ENCODE measurements at places on chromosomes 2 and 18.

DNA sequence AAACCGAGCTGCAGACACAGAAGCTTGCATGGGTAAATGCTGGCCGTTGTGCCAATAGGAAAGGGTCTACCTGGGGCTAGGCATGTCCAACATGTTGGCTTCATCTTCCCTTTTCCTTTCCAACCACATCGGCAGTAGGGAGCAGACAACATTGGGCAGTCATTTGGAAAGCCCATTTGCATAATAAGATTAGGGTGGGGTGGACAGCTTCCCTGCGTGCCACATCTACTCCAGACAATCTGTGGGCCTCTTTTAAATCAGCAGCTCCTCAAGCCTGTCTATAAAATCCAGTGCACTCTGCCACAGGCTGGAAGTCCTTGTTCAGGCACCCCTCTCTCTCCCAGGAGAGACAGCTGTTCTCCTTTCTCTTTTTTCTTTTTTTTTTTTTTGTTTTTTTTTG, 203.6 kb upstream of the KYNU start:
- DNase-seq = no peak

DNA sequence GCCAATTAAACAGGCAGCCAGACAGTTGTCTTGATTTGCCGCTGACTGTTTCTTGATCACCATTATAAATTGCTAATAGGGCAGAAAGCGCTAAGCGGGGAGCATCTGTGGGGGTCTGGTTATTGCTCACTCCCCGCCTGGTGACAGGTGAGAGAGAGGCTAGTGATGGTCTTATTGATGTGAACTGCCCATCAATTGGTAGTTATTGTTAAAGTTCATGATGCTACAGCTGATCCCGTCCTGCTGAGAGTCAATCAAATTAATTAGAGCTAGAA, 148.5 kb downstream of the LNPK start:
- DNase-seq = no peak

GRCh38 chr2:232061265-232061664, 99.8 kb downstream of the DIS3L2 start:
- DNase-seq = no peak

DNA sequence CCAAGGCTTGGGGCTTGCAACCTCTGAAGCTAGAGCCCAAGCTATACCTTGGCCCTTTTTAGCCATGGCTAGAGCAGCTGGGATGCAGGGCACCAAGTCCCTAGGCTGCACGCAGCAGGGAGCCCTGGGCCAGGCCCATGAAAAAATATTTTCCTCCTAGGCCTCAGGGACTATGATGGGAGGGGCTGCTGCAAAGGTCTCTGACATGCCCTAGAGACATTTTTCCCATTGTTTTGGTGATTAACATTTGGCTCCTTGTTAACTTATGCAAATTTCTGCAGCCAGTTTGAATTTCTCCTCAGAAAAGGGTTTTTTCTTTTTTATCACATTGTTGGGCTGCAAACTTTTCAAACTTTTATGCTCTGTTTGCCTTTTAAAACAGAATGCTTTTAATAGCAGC, 56.9 kb upstream of the LHCGR start:
- DNase-seq = no peak

DNA sequence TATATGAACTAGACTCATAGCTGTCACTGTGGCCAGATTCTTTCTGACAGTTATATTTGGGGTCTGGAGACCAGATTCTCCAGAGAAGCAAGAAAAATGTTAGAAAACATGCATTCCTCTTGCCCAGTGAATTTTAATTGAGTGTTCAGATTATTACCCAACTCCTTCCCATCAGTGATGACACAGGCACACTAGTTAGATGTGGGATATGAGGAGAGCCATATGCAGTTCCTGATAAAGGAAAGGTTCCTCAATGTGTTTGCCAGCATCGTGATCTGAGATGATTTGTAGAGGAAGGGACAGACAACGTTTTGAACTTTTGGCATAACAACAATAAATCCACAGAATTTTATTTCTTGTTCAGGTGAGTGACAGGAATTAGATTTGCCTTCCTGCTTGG, 308.6 kb downstream of the PIEZO2 start:
- DNase-seq = no peak

- no peak for DNase-seq
Measured at GRCh38 chr18:76410660-76411417, 84.2 kb downstream of the ZNF516 start.

DNA sequence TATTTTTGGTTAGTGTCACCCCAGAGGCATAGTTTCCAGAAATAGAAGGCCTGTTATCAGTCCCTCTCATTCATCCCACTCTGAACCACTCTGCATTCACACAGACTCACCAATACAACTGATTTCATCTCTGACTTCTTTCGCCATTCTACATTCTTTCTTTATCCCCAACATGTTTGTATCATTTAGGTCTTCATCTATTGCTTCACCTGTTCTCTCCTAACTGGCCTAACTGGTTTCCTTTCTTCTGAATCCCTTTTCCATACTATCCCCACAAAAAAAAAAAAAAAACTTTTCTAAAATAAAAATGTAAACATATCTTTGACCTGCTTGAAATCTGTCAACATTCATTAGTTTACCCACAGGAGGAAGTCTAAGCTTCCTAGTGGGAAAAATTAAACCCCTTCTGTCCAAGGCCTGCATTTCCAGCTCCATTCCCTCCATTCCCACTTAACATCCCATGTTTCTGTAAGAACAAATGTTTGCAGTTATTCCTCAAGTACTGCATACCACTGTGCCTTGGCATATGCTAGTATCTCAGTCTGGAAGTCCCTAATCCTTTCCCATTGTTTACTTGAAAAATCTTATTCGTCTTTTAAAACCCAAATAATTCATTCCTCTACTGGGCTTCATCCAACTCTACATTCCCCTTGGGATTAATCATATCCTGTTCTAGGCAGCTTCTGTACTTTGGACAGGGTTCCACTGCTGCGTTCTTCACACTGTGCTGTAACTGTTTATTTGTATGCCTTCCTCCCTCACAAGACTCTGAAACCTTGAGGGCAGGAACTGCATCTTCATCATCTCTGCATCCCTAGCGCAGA, 68.5 kb downstream of the FIGN start:
- DNase-seq = no peak

DNA sequence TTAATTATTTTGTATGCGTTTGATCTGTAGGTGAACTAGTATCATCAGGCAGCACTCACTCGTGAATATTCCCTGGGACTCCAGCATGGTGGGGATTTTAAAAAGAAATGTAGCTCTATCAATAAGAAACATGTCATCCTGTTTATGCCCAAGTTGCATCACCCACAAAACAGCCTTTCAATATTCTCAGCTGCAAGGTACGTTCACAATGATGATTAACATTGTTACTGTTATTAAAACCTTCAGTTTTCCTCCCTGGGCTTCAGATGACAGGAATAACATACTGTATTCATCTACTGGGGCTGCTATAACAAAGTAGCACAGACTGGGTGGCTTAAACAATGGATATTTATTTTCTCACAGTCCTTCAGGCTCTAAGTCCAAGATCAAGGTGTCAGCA, 87.9 kb upstream of the KLHL29 start:
- DNase-seq = no peak

- DNase-seq = no peak
Measured at GRCh38 chr18:45951016-45951714, 16.0 kb downstream of the EPG5 start.

- no peak for DNase-seq
Measured at GRCh38 chr2:150889141-150889540, 372.5 kb downstream of the RBM43 start.

GRCh38 chr18:75545189-75545588, 117.7 kb upstream of the SMIM21 start:
- no peak for DNase-seq

DNA sequence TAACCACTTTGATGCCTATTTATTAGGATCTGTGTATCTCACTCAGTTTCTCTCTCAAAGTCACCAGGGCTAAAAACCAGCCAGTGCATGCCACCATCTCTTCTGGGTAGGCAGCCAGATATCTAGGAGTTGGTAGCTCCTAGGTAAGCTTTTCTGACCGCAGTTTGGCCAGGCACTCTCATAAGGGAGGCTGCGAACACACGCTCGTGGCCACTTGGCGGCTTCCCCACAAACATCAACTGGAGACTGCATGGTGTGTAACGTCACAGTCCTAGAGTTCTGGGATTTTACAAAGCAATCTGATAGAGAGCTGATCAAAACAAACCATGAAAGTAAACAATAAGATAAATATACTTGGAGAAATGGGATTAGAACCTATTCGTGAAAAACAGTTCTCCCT, 424.3 kb upstream of the ACVR2A start:
- DNase-seq = no peak

- no peak for DNase-seq
Measured at GRCh38 chr2:99689145-99689742, 199.4 kb upstream of the REV1 start.

DNA sequence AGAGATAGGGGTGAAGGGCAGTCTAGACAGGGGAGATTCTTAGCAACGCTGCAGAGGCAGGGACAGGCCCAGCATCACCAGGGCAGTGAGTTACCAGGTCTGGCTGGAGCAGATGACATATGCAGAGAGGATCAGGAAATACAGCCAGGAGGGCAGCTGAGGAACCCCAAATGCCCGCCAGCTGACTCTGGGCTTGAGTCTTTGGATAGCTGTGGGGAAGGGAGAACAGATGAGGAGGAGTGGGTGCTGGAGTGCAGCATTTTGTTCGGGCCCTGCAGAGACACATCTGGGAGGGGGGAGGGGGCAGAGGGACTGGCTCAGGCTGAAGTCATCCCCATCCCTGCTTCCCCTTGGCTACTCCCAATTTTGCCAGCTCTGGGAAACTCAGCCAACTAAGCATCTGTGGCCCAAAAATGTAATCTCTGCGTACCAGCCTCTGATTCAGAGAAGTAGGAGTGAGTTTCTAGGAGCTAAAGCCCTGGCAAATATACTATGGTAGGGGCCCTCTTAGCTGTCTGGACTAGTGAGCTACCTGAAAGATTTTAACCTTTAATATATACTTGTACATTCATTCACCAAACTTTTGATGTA, 214.5 kb downstream of the ZBTB7C start:
- DNase-seq = no peak

- DNase-seq = no peak
Measured at GRCh38 chr2:23360571-23361125, 24.3 kb upstream of the KLHL29 start.

GRCh38 chr2:191247381-191248057, 2.3 kb downstream of the MYO1B start:
- no peak for DNase-seq

- DNase-seq = no peak
Measured at GRCh38 chr2:205948883-205949282, 137.1 kb downstream of the INO80D start.

GRCh38 chr2:236376566-236377244, 112.5 kb upstream of the ASB18 start:
- no peak for DNase-seq

DNA sequence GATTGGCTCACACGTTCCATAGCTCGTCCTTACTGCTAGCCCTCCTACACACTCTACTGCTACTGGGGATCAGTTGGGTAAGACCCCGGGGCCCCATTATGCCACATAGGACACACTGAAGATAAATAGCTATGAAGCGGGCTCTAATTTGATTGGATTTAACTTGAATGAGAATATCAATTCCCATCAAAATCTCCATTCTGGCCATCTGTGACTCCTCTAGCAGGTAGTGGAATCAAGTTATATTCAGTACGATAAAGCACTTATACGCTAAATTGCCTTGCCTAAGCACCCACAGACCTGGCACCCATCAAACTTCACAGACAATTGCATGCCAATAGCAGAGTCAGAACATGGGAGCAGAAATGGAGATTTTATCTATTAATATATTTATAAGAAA, 39.8 kb downstream of the CCDC68 start:
- DNase-seq = no peak

- DNase-seq = no peak
Measured at GRCh38 chr2:18425210-18425703, 135.2 kb downstream of the RDH14 start.

DNA sequence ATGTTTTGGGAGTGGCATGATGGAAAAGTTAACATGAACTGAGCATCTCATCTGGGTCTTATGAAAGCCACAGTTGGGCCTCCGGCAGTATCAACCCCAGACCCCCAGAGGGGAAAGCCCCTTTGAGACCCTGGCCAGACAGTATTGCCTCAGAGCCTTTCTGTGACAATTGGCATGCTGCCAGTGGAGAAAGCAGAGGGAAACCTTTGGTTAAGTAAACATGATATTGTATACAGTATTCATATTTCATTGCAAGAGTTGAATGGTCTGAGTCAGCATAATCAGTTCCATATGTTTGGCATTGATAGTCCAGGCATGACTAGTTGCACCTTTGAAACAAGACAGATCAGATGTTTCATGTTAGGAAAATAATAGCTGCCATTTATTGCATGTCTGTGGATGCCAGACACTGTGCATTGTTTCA, 20.0 kb downstream of the MERTK start:
- no peak for DNase-seq

DNA sequence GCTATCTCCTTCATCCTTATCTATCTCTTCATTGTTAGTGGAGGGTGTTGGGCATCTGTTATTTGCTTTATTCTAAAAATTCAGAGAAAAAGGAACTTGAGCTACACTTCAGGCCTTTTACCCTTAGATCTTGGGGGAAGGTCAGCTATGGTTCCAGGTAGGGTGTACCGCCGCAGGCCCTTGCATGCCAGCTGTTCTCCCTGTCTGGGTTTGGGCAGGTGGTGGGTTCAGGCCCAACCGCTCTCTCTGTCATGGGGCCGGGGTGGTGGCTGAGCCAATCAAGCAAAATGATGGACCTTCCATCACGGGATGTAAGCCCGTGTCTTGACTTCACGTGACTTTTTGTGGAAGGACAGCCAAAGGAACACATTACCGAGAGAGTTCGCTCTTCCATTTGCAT, 231.1 kb downstream of the LDLRAD4 start:
- DNase-seq = no peak

GRCh38 chr2:147711031-147711430, 133.8 kb upstream of the ACVR2A start:
- no peak for DNase-seq

DNA sequence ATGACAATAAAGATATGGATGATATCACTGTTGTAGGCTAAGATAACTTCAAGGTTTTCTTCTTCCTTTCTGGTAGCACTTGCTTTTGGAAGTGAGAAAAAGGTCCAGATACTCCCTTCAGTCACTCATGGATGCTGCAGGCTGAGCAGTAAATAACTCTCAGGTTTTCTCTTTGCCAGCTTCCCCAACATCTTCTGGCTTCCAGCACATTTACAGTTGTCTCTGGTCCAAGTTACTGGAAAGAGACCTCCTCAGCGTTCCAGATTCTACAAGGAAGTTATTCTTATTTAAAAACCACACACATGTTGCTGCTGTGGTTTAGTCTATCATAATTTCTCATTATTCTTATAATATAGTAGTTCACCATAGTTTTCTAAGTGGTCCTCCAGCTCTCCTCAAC, 383.4 kb downstream of the PLCL1 start:
- DNase-seq = no peak

Measured in stimulated activated CD8-positive, alpha-beta memory T cell treated with anti-CD3 and anti-CD28 coated beads, Interleukin-15, amount 100 ng/mL, for 24 hours (primary cell).